Uterus (tissue), 4 donors: ENCODE measurements at places on chromosomes 7 and 10.

- no peak for DNase-seq
Measured at GRCh38 chr10:124564881-124565280, 103.3 kb downstream of the LHPP start.

GRCh38 chr7:1136841-1137516 is 23.0 kb downstream of the ZFAND2A start:
- no peak for DNase-seq

DNA sequence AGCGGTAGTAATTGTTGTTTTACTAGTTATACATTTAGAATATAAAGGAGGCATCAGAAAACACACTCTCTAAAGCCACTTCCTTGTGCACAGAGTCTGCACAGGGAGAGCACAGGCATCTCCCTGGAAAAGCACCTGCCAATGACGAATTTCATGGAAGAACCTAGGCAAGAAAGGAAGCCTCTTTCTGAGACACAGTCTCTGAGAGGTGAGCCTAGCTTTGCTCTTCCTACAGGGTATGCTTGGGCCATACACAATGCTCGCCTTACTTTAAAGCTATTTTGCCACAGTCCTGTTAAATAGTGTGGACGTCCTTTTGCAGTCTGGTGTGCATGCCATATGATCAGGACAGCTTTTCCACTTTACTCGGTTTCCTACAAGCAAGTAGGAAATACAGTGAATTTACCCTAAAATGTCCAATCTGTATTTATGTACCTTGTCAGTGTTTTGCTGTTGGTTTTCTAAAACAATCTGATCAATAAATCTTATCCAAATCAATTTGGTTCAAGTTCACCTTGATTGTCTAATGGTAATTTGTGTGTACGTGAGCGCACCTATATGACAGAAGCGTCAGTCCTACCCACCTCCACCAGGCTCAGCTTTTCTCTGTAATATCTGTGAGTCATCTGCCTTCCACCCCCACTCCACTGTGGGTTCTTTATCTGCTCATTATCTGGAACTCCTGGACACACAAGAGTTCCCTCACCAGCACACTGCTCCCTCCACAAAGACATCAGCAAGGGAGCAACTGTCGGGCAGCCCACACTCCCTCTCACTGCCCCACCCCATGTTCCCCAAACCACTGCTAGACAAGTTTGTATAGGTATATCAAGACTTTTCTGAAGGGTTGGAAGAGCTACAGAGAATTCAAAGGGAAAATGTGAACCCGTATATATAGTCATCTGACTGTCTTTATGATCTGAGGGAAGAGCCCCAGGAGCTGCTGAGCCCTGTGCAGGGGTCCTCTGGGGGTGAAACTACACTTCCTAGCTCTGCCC is 65.2 kb downstream of the KLHDC10 start:
- DNase-seq, result no peak

- peak; percentile 78 for DNase-seq
Measured at GRCh38 chr7:1579481-1580421, 9.9 kb upstream of the PSMG3 start.

- peak; percentile 11 for DNase-seq
Measured at GRCh38 chr10:129959544-129960480, 4.3 kb downstream of the EBF3 start.

- no peak for DNase-seq
Measured at GRCh38 chr10:61990761-61991135, 89.2 kb downstream of the ARID5B start.

- DNase-seq, result no peak
Measured at GRCh38 chr10:128912568-128913311, 554.3 kb upstream of the MGMT start.

GRCh38 chr7:21943436-21943835 is 2.3 kb downstream of the CDCA7L start:
- no peak for DNase-seq

GRCh38 chr7:140033779-140034363 is 28.9 kb downstream of the PARP12 start:
- DNase-seq, result no peak

- no peak for DNase-seq
Measured at GRCh38 chr10:19918794-19919193, 102.6 kb downstream of the PLXDC2 start.

DNA sequence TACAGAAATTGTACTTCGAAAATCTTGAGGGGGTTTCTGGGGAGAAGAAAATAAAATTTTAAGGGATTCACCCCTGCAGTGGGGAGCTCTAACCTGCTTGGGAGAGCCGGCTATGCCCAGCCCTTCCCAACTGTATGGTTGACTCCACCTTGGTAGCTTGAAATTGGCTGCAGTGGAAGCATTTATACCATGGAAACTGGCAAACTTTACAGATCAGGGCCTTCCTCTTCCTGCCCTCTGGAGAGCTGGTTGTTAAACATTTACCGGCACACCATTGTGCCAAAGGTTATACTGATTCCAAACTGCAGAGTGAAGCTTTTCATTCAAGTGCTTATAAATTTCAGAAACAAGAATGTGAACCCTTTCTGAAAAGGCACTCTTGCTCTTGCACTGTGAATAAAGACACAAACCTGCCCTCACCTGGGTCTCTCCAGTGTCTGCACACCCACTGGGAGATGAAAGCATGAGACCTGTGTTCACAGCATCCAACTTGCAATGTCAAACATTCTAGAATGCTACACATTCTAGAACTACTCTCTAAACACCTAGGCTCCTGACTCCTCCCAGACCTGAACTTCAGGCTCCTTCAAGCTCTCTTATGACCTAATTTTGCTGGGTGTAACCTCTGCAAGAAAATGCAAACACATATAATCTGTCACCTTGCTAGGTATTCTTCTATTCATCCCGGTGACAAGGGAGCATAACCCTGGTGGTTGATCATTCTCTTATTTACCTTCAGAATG is 44.7 kb downstream of the ABLIM1 start:
- DNase-seq, result no peak

DNA sequence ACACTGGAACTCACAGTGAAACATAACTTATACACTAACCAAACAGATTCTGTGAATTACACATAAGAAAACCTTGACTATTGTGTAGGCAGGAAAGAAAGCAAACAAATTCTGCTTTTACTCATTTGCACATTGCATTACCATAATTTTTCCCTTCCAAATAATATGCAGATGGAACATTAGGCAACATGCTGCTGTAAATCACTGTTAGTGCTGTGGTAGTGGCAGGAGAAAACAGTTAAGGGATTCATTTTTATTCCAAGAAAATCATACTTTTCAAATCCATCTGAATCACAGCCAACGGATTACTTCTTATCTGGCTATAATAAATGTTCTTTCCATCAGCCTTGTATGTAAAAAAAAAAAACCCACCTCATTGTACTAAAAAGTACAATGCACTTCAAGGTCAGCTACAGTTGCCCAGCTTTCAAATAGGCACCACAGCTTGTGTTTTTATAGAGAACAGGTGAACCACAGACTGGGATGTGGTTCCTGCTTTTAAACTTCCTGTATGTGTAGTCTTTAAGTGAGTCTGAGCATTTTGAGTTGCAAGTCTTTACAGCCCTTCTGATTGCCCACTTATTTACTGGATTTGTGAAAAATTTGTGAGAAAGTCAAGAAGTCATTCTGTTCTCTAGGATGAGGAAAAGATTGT is 590.0 kb upstream of the SEMA3D start:
- no peak for DNase-seq

- DNase-seq, result no peak
Measured at GRCh38 chr7:87414794-87415188, 60.7 kb downstream of the ABCB4 start.
